Hematopoietic multipotent progenitor cell treated with erythropoietin and hydrocortisone succinate and interleukin-3 and kit ligand, for 8 days (in vitro differentiated cells): ENCODE measurements at places on chromosomes 5 and 9.

GRCh38 chr9:128499920-128500319, 4.6 kb upstream of the GLE1 start:
- DNase-seq: no peak

GRCh38 chr9:90916147-90916734, 114.6 kb downstream of the SYK start:
- no peak for DNase-seq

GRCh38 chr9:3608011-3608410, 82.2 kb upstream of the RFX3 start:
- DNase-seq: no peak

GRCh38 chr9:16331031-16331430, 539.4 kb downstream of the BNC2 start:
- no peak for DNase-seq

DNA sequence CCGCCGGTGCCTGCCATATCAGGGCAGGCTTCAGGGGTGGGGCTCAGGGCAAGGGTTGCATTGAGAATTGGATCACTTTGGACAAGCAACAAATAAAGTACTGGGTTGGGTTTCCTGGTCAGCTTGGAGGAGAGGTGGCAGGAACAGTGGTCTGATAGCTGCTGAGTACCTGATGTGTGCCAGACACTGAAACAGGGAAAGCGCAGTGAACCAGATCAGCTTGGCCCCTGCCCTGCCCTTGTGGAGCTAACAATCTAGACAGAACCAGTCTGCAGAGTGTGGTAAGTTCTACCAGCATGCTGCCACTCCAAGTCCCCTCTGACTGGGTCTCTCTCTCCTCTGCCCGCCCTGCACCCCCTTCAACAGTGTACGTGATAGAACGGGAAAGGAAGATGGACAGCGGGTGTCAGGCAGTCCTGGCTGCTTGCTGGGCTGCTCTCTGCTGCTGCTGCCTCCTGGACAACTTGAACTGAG, 53.4 kb downstream of the CYSTM1 start:
- DNase-seq: no peak

GRCh38 chr5:69528035-69528434, 32.0 kb upstream of the GTF2H2C start:
- DNase-seq: no peak

DNA sequence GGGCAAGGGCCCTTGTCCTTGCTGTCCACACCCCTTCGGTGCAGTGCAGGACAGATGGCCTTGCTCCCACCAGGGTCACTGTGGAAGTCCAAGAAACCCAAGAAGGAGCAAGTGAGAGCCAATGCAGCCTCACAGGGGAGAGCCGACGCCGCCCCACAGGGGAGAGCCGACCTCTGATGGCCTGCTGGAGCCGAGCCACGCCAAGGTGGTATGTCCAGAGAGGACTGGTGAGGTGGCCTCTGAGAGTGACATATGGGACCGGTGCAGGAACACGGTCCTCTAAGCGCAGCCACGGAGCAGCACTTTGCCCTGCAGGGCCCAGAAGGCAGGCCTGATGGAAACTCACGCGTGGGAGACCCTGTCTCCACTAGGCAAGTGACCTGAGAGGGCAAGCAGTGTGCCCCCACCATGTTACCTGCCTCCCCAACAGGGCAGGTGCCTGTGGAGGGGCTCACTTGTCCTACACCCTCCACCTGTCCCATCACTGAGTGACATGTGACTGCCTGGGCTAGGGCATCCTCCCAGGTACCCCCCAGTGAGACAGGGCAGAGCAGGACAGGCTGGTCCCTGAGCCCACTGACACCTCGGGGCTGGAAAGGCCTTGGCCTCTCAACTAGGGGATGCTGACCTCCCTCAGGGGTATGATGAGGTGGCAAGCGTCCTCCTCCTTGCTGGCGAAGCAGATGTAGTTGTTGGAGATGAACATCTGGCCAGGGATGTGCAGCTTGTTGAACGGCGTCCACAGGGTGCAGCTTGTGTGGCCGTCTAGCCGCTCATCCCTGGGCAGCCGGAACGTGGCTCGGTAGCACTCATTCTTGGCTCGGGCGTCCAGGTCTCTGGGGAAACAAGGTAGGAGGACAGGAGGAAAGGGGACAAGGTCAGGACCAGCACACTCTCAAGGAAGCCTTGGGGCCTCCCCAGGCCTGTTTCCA, 16.7 kb downstream of the TBC1D9B start:
- DNase-seq: no peak

DNA sequence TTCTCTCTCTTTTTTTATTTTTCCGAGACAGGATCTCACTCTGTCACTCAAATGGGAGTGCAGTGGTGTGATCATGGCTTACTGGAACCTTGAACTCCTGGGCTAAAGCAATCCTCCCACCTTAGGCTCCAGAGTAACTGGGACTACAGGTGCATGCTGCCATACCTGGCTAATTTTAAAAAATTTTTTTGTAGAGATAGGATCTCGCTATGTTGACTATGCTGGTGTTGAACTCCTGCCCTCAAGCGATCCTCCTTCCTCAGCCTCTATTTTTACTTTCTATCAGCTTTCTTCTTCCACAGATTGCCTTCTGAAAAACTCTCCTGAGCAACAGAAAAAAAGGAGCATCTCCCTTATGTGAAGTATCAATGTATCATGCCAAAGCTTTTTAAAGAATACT, 14.1 kb upstream of the ERBIN start:
- no peak for DNase-seq

DNA sequence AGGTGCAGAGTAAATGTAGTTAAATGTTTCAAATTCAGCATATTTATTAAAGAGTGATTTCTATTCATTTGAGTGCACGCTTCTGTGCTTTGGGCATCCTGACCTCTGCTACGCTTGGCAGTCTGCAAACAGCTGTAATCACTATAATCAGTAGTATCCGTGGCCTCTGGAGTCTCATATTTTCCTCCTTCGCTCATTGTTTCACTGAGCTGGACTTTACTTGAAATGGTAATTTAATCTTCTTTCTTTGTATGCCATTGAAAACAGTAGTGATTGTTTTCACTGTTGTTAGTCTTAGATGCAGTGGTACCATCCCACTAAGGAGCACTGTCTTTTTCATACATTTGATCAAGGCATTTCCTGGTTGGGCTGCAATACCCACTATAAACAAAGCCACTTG, 43.5 kb upstream of the CAVIN4 start:
- DNase-seq: no peak

DNA sequence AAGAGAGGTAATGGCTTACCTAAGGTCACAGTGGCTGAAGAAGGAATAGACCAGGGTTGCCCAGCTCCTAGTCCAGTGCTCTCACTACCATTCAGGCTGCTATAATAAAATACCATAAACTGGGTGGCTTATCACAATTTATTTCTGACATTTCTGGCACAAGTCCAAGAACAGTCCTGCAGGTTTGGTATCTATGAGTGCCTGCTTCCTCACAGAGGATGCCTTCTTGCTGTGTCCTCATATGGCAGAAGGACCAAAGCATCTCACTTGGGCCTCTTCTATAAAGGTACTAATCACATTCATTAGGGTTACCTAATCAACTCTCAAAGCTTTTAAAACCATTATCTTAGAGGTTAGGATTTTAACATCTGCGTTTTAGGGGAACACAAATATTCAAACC, 17.2 kb downstream of the STARD4 start:
- peak; percentile 86 for DNase-seq

GRCh38 chr9:83642793-83643192, 19.9 kb downstream of the IDNK start:
- DNase-seq: no peak

GRCh38 chr9:89515416-89515815, 17.5 kb upstream of the SEMA4D start:
- no peak for DNase-seq

DNA sequence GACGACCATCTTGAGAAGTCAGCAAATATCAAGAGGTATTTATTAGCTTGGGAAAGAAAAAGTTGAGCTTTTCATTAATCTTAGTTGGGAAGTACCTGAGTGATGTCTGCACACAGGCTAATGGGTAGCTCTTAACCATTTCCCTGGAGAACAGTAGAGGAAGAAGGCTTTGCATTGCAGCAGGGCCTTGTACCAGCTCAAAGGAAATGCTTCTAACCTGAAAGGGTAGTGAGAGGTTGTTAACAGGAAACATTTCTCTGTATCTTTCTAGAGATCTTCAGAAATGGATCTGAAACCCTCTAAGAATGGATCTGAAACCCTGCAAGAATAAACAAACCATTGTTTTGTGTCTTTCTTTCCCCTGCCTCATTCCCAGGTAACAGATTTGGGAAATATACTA, 393.3 kb downstream of the PLK2 start:
- DNase-seq: no peak

DNA sequence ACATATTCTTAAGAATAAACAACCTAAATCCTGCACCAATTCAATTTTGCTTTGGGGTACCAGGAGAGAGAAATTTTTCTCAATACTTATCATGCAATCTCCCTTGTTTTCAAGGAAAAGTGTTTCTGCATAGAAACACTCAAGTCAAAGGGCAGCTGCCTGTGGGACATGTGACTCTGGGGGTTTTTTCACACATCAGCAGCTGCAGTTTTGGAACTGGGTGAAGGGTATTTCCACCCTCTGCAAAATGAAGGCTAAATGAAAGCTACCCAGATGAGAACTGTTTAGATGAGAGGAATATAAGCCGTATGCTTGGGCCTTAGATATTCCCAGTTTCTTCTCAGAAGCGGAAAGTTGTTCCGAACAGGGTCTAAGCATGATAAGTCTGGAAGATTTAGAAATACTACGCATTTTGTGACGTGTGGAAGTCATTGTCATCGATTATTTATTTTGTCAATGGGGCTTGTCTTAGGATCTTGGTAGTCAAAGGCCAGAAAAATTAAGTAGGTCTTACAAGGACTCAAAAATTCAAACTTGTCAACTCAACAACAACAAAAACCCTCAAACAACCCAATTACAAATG, 64.3 kb upstream of the BOD1 start:
- no peak for DNase-seq

GRCh38 chr5:127886081-127886480, 182.9 kb downstream of the CCDC192 start:
- no peak for DNase-seq

GRCh38 chr9:122340161-122340560, 30.7 kb upstream of the PTGS1 start:
- DNase-seq: no peak

- no peak for DNase-seq
Observed at GRCh38 chr9:103193992-103194391, 198.9 kb downstream of the CYLC2 start.

GRCh38 chr9:14573319-14573718, 119.9 kb downstream of the ZDHHC21 start:
- DNase-seq: no peak

GRCh38 chr9:68619072-68619471, 78.4 kb upstream of the TMEM252 start:
- no peak for DNase-seq

DNA sequence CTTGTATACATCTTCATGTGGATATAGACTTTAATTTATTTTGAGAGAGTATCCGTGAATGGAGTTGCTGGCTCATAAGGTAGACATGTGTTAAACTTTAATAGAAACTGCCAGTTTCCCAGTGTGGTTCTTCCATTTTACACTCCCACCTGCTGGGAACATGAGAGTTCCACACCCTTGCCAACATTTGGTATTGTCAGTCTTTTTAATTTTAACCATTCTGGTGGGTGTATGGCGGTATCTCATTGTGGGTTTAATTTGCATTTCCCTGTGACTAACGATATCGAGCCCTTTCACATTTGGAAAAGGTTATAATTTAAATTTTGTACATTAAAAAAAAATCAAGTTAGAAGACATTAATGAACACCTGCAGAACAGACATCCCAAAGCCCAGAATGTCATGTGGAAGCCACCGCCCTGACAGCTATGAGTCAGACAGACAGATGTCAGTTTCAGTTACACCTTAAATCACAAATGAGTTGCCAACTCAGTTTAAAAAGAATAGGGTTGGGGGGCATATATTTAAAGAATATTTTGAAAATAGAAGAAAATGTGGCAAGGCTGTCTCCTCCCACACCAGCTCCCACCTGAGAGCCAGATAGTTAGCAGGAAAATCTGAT, 36.9 kb downstream of the ANKRD33B start:
- peak; percentile 51 for DNase-seq
